A172 (cell line): ENCODE measurements at places on chromosomes 2 and 18.

DNA sequence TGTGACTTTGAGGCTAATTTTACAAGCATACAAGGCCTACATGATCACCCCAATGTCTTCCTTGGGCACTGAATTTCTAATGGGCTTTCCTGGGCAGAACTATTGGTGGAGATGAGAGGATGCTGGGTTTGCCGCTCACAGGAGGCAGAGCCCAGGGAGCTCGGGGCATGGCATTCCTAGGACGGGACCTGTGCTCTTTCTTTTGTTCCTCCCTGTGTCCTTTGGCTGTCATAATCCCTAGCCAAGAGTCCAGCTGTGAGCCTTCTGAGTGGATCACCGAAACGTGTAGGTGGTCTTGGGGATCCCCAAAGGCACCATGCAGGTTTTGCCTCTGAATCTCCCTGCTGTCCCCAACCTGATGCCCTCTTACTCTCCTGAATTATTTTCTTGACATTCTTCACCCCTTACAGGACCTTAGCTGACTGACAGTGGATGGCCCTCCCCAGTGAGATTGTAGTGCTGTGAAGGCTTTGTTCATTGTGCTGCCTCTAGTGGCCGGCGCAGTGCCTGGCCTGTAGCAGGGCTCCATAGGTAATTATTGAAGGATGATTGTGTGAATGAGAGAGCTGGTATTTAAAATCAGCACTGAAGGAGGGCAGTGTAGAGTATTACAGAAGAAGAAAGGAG is 221.9 kb downstream of the ZNF407 start:
- DNase-seq, result no peak

DNA sequence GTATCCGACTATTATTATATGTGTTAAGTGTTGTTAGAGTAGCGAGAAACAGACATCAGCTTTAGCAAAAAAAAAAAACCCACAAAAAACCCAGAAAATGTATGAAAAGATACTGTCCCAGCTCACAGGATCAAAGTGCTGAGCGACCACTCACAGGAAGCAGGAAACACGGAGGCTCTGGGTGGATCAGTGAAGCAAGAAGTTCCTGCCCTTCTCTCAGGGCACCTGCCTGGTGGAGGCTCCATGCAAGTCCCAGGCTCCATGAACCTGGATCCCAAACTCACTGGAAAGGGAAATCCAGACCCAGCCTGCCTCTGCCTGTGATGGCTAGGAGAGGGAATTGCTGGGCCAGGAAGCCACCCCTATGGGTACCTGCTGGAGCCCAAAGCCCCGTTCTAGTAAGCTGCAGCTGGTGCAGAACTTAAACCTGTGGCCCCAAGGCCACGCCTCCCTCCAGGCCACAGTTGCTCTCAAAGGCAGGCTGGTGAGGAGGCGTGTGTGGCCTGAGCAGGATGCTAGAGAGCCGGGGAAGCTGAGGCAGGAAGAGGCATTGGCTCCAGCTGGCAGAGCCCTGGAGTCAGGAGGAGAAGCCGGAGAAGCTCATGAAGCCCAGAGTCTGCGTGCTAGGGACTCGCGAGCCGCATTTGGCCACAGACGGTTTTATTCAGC is 63.5 kb upstream of the TAF1B start:
- DNase-seq, result no peak

DNA sequence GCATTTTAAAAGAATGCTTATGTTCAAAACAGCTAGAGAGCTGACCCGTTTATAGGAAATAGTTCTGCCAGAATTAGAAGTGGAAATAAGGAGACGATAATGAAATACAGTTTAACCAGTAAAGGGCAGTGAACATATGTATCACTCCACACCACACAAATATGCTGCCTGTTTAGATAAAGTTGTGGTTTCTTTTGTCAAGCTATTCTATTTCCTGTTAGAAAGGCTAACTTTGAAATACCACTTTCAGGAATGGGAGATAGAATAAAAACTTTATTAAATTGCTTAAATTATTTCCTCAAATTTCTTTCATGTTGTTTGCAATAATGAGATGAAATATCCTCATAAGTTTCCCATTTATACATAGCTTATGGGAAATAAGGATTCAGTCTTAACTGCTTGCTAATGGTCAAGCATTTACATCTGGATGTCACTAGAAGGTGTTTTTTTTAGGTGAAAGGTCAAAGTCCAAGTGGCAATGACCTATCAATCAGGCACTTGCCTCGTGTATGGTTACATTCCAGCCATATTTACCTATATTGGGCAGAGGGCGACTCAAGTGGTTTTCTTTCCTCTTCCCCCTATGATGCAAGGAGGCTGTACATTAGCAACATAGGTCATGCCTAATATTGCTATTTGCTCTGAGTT is 148.9 kb downstream of the ZEB2 start:
- DNase-seq, result peak; percentile 29

- peak; percentile 49 for DNase-seq
Measured at GRCh38 chr2:198657512-198658121, 800.1 kb downstream of the SATB2 start.

- DNase-seq, result no peak
Measured at GRCh38 chr2:24365826-24366225, 5.5 kb upstream of the ITSN2 start.

DNA sequence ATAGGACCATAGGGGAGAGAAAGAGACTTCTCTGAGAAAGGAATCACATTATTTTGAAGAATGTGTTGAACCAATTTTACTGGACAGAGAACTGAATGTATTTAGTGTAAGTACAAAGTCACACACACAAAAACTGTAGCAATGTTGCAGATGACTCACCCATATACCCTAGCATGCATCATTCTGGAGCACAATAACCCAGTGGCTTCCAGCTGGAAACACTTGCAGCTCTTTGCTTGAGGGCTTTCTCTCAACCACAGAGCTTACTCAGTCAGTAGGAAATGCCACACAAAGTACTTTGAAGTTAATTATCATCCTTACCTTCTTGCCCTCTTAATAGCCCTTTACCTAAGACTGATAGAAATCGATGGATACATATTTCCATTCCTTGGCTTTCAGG is 760.0 kb upstream of the FSHR start:
- peak; percentile 31 for DNase-seq

GRCh38 chr2:20015482-20016083 is 3.1 kb upstream of the MATN3 start:
- peak; percentile 72 for DNase-seq
